ENCODE measurements at places on chromosomes 3 and 15. TPM values are rescaled to one million over a fixed set of nuclear protein-coding genes. Genes with fewer than 3 reads are reported as not detected.

AGTR1 gene
- total RNA-seq, result not detected

DNA sequence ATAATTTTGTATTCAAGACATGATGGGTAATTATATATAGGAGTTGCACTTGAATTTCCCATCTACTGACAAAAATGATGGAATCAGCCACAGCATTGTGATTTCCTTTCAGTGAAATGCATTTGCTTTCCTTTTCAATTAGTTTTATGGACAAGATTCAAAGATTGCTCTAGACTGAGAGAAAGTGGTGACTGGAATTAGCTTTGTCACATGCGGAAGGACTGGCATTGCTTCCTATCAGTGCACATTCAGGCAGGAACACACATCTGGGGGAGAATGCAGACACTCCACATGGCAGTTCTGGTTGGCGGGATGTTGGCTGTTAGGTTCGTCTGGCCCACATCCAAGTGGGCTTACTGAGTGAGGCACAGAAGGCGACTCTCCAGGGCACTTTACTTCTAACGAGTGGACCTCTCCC lies 399.3 kb upstream of the RGMA start:
- DNase-seq, result no peak

DNA sequence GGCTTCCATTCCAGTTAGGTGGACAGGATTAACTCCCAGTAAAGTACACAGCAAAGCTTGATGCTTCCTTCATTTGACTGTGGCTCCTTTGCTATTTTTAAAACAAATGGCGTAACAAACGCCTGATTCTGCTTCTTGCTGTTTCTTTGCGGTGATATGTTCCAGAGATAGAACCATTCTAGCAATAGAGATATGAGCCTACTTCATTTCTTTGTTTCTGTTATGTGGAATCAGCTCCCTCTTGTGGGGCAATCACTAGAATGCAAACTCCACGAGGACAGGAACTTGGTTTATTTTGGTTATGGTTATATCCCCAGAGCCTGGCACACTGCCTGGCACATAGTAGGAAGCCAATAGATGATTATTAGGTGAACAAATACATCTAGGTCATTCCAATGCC lies 122.6 kb upstream of the SLC6A11 start:
- peak; percentile 12 for DNase-seq

GRCh38 chr3:117171124-117171523 lies 461.5 kb downstream of the TUSC7 start:
- DNase-seq, result no peak

PYGO1 gene
- total RNA-seq, result under 0.01 TPM

DNA sequence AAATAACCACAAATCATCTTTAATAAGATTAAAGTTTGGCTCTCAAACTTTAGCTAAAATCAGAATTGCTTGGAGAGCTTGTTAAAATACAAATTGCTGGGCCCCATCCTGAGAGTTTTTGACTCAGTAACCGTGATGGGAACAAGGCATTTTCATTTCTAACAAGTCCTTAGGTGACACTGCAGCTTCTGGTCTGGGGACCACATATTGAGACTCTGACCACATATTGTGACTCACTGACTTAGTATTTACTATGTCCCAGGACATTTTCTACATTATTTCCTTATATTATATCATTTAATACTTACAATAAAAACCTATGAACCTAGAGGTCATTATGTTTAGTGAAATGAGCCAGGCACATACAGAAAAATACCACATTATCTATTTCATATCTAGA lies 164.5 kb downstream of the ZMAT3 start:
- no peak for DNase-seq

ASB14 gene
- not detected for total RNA-seq

ZPLD1 gene
- total RNA-seq, result not detected

CDC25A gene
- total RNA-seq, result 5.0 TPM

DNA sequence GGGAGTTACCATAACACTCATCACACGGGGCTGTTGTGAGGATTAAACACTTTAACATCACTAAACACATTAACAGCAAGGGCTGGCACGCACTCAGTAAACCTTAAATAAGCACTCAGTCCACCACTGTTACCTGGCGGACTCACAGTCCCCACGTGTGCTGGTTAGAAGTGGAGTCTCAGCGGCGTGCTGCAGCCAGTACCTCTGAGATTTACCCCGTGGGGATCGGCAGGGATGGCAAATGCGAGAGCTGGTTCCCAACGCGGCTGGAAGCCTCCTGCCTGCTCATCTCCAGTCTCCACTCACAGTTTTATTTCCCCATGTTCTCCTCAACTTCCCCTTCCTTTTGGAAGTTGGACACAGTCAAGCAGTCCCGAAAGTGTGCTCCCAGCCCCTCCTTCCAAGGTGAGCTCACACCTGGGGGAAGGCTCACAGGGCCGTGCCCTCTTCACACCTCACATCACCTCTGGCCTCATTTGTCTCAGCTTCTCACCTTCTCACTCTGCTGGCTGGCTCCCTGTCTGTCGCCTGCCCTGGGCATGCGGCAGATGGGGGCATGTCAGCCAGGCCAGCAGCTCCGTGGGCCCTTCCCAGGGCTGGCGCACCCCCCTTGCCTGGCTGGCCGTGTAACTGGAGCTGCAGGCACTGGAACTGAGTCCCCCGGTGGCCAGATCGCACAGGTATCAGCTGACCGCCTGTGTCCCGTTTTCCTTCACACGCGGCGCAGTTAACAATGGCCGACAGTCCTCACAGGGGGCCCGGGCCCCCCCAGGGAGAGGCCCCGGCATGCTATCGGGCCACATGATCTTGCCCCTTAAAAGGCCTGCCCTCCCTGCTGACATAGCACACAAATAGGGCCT lies 87.1 kb downstream of the WNT7A start:
- no peak for DNase-seq

GRCh38 chr3:117603097-117603496 lies 893.5 kb downstream of the TUSC7 start:
- no peak for DNase-seq

CSNK1G1 gene
- 16.1 TPM for total RNA-seq

CORO2B gene
- total RNA-seq, result 1.3 TPM

GRCh38 chr15:55846116-55846707 lies 103.3 kb upstream of the PRTG start:
- peak; percentile 82 for DNase-seq

GRCh38 chr3:138378331-138378730 lies 30.0 kb downstream of the MRAS start:
- no peak for DNase-seq

GRCh38 chr3:134212967-134213665 lies 37.5 kb downstream of the RYK start:
- DNase-seq, result peak; percentile 78

PRICKLE2 gene
- 1.6 TPM for total RNA-seq

DNA sequence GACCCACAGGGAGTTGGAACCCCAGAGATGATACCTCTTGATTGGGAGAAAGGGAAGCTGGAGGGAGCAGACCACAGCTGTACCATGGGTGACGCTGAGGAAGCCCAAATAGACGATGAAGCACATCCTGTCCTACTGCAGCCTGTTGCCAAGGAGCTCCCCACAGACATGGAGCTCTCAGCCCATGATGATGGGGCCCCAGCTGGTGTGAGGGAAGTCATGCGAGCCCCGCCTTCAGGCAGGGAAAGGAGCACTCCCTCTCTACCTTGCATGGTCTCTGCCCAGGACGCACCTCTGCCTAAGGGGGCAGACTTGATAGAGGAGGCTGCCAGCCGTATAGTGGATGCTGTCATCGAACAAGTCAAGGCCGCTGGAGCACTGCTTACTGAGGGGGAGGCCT lies 201.1 kb downstream of the AKAP13 start:
- DNase-seq, result no peak

KLHL40 gene
- total RNA-seq, result not detected

All from lung microvascular endothelial cell (primary cell).